Esophagus mucosa (tissue), 1 donor: ENCODE measurements at places on chromosomes 1 and 21. TPM values are rescaled to one million over a fixed set of nuclear protein-coding genes. Genes with fewer than 3 reads are reported as not detected.
A peak's percentile ranks its signal among the peaks of the same experiment; 100 is the strongest.

The CNTN2 gene
- total RNA-seq = 0.04 TPM

The DHX9 gene
- 93.7 TPM for total RNA-seq

The GBP7 gene
- total RNA-seq = not detected

DNA sequence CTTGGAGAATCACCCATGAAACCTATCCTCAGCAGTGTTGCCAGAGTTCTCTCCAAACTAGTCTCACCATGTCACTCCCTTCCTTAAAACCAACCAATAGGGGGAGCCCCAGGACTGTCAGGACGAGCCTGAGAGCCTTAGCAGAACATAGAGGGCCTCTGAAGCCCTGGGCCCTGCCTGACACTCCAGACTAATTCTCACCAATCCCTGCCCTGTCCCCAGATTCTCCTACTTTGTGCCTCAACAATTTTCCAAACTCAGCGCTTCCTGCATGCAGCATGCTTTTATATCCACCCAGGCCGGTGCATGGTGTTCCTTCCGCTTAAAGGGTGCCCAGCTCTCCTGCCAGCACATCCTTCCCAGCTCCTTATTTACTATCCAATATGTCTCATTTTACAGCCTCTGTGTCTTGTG is 42.7 kb downstream of the HSD3B1 start:
- peak; percentile 84 for ATAC-seq

The CA6 gene
- total RNA-seq = not detected

GRCh38 chr1:88088481-88088880 is 595.6 kb upstream of the PKN2 start:
- ATAC-seq = no peak

DNA sequence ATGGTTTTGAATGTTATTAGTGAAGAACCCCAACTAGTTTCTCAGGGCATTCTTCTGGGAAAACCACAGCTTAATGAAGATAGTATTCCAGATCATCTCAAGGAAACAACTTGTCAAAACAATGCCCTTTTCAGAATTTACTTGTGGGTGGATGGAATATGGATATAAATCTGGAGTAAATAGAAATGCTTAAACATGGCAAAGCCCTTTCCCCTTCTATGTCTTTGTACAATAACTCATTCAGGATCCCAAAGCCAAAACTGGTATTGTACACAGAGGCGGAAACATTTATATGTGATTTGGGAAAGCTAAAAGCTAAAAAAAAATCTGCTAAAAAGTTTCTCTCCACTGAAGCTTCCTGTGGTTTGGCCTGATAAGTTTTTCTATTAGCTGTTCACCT is 55.5 kb upstream of the RGS5 start:
- no peak for ATAC-seq

DNA sequence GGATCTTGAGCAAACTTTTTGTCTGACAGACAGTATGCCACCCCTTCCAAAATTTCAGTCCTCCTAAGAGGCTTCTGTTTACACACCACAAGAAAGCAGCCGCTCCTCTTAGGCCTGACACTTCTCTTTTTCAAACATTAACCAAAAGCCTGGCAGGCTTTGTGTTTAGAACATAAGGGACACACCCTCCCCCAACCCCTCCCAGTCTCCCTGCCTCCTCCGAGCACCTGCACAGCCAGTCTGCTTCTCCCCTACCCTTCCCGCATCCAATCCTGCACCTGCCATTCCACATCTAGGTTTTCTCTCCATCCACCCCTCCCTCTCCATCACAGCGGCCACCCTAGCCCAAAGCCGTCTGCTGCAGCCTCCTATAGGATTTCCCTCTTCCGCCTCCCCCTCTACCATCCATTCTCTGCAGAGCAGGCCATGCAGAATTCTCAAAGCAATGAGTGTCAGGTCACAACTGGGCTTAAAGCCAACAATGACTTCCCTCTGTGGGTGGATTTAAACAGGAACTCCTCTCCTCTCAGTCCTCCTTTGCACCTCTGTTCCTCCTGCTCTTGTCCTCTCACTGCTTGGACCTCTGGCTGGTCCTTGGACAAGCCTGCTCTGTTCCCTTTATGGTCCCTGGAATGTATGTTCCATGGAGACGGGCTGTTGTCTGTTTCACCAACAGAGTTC is 478.2 kb downstream of the NPHP4 start:
- no peak for ATAC-seq

DNA sequence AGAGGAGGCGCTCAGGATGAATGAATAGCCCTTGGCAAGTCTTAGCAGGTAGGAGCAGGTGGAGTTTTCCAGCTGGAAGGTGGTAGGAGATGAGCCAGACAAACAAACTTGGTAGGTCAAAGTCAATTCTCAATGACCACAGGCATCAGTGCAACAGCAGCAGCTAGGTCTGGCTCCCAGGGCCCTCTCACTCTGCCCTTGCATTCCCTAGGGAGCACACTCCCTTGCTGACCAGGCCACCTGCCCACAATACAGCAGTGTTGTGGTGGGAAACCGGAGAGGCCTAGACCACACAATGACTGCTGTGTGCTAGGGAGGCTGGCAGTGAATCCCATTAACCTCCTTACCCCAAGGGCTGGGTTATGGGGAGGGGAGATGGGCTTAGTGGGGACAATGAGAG is 13.0 kb upstream of the PAQR6 start:
- ATAC-seq = no peak

- peak; percentile 39 for ATAC-seq
Observed at GRCh38 chr1:36576118-36576517, 93.4 kb upstream of the CSF3R start.

DNA sequence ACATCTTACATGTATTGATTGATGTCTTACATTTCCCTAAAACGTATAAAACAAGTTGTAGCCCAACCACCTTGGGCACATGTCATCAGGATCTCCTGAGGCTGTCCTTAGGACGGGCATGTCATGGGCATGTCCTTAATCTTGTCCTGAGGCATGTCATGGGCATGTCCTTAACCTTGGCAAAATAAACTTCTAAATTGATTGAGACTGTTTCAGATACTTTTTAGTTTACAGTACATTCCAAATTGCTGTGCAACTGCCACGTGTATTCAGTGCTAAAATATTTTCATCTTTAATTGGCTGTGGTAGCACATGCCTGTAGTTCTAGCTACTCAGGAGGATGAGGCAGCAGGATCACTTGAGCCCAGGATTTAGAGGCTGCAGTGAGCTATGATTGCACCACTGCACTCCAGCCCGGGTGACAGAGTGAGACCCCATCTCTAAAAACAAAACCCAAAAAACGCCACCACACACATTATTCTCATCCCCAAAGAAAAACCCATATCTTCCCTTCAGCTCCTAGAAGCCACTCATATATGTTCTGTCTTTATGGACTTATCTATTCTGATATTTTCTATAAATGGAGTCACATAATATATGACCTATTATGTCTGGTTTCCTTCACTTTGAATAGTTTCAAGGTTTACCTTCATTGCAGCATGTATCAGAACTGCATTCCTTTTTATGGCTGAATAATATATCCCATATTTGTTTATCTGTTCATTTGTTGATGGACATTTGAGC is 96.0 kb upstream of the BTG3 start:
- peak; percentile 49 for ATAC-seq

DNA sequence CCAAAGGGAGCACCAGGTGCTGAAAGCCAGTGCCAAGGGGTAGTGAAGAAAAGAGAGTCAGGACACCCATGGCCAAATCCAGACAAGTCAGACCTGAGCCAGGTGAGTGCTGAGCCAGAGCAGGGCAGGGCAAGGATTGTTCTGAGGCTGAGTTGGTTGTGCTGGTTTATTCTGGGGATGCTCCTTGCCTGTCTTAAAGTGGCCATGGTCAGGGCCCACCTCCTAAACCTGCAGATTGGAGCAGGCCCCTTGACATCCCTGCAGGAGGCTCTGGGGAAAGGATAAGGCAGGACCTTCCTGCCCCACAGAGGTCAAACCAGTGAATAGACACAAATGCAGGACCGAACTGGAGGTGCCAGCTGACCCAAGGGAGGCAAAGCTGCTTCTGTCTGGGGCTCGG is 138.4 kb downstream of the HIVEP3 start:
- ATAC-seq = peak; percentile 43

DNA sequence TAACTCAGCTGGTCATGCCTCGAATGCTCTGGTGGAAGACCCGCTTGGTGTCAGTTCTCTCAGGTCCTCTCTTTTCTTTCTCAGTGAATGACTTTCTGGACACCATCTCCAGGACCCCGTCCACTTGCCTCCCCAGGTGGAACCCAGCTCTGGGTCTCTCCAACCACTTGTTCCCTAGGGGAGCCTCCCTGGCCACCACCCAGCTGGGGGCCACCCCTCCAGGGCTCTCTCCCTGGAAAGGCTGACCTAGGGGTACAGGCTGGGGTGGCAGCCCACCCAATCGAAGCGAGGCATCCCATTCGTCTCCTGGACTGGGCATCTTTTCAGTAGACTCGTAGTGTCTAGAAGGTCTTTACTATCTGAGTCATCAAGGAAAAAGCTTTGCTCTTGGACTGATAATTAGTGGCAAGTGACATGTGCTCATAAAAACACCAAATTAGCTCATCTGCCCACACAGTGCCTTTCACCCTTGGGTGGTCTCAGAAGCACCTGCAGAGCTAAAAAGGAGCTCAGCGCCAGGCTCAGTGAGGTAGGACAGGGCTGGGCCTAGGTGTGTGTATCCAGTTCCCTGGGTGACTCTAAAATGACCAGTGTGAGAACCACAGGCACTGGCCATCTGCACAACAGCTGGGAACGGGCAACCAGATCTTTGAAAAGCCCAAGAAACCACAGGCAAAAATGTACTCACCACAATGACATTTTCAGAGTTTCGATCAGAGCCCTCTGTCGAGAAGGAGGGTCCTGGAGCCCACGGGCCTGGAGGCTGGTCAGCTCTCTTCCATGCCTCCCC is 2.4 kb upstream of the PDXK start:
- no peak for ATAC-seq

The APOBEC4 gene
- not detected for total RNA-seq
